KG1 (cell line): ENCODE measurements at places on chromosomes 5 and 9.

DNA sequence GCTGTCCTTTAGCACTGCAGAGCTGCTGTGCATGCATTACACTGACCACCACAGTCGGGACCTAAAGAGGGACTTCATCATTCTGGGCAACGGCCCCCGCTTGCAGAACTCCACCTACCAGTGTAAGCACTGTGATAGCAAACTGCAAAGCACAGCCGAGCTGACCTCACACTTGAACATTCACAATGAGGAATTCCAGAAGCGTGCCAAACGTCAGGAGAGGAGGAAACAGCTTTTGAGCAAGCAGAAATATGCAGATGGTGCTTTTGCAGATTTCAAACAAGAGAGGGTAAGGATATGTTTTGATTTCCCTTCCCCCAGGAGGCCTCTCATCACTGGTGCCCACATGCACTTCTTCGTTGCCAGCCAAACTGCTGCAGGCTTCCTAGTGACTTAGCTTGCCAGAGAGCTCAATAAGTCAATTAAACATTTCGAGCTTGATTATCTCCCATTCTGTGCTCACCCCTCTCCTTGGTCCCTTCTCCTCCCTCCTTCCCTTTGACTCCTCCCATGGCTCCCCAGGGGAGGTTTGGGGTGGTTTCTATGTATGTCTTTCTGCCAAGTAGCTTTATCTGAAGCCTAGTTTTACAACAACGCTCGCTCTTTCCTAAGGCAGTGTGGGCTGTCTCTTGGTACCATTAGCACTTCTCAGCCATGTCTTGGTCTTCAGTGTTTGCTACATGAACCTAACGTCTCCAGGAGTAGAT is 66.7 kb downstream of the ZNF462 start:
- DNase-seq: no peak

- no peak for DNase-seq
Measured at GRCh38 chr9:113593682-113594281, 130.3 kb downstream of the RGS3 start.

GRCh38 chr5:141623186-141623585 is 4.4 kb upstream of the DIAPH1 start:
- no peak for DNase-seq

DNA sequence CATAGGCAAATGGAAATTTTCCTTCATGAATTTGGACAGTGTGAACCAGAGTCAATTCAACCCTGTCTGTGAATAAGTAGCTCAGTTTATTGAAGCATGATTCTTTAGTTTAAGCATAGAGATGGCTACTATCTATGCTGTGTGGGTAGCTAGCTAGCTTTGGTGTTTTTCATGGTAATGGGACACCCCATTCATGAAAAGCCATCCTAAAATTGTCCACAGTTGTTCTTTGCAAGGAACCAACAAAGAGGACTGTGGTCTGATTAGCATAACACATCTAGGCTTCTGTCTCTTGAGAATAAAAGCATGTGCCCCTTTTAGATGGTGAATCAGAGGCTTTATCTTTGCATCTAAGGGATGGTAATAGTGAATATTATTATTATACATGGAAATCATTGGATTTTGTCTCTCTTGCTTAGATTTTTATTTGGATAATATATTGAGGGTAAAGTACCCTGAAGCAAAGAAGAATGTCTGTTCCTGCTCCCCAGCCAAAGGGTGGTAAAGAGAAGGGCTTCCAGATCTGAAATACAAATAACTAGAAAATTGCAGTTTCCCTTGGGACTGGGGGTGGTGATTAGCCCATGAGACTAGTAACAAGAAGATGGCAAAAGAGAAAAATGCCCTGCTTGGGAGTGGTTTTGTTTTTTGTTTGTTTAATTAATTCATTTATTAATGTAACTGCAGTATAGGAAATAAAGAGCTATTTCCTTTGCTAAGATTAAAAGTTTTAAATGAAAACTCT is 624.2 kb upstream of the ZNF608 start:
- no peak for DNase-seq

GRCh38 chr5:90650767-90651166 is 92.2 kb downstream of the ADGRV1 start:
- DNase-seq: no peak
